GM10248 (cell line): ENCODE measurements at places on chromosomes 1 and 21.
A peak's percentile ranks its signal among the peaks of the same experiment; 100 is the strongest.

DNA sequence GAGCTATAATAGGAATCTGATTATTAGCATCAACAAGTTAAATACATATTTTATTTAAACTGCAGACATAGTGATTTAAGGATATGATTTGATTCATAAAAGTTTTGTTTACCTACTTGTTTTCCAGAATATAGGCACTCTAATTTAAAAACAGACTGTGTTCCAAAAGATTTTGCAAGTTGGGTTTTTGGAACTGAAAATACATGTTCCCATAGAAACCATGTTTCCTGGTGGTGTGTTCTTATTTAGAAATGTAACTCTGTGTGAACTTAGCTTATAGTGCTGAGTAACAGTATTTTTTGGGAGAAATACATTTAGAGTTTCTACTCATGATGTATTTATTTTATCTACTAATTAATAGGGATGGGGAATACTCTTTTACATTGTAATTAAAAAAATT, 21.8 kb downstream of the USP25 start:
- no peak for DNase-seq

- peak; percentile 84 for DNase-seq
These were observed 22.8 kb downstream of the LHX4 start for GRCh38 chr1:180252638-180253536.

- no peak for DNase-seq
These were observed 612.6 kb downstream of the MRPL39 start for GRCh38 chr21:24994717-24995116.

DNA sequence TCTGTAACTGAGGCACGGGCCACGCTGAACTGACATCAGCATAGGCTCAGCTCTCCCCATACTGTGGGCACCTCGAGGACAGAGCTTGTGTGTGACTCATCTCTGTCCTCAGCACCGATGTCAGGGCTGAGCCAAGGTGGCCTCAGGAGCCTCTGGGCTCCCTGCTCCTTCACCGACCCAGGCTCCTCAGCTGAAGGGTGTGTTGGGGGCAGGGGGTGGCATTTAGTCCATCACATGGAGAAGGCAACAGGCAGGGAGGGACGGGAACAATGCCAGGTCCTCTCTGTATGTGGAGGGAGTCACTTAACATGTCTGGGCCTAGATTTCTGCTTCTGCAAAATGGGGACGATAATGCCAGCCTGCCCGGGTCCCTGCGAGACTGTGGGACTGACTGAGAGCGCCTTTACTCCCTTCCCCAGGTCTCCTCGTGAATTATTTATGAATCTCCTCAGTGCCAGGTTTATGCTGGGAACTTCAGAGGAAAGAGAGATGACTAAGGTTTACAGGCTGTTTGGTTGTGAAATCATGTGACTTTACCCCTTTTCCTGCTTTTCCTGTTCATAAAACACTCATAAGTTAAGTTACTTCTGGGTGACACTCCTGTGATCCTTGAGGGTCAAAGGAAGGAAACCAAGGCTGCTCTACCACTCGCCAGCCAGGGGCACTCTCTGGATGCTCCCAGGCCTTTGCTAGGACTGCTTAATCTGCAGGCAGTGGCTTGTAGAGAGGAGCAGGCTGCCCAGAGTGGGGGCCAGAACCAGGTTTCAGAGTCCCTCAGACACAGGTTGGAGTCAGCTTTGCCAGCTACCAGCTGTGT, 16.2 kb downstream of the TTC39A start:
- DNase-seq = no peak

DNA sequence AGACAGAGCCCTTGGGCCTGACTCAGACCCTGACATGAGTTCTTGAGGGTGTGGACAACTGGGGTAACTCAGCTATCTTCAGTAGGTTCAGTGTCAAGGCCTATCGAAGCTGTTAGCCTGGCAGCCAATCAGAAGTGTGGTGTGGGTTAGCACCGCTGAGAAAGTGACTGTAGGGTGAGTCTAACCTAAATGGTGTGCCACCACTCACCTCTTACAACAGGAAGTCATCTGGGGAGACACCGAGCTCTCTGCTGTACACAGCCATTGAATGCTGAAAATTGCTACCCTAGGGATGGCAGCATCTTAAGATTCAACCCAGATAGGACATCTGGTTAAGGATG, 44.6 kb downstream of the RASSF5 start:
- DNase-seq = no peak
